ENCODE measurements at places on chromosomes 1 and 21.

GRCh38 chr1:236239092-236239585 is 42.6 kb downstream of the ERO1B start:
- DNase-seq: no peak

GRCh38 chr1:183301239-183301638 is 115.2 kb downstream of the LAMC2 start:
- no peak for DNase-seq

- peak; percentile 31 for DNase-seq
Measured at GRCh38 chr1:67745875-67746698, 61.1 kb downstream of the GADD45A start.

- no peak for DNase-seq
Measured at GRCh38 chr1:171084091-171084490, 6.6 kb upstream of the FMO3 start.

DNA sequence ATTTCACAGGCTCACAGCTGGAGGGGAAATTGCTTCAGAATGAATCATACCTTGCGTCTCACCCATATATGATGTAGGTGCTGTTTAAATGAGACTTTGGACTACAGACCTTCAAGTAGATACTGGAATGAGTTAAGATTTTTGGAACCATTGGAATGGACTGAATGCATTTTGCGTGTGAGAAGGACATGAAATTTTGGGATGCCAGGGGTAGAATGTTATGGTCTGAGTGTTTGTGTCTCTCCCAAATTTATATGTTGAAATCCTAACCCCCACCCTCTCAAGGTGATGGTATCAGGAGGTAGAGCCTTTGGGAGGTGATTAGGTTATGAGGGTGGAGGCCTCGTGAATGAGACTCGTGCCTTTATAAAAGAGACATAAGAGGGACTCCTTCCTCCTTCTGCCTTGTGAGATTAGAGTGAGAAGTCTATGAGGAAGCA is 41.4 kb downstream of the KCNK1 start:
- DNase-seq: no peak

GRCh38 chr1:4172644-4173599 is 272.9 kb upstream of the C1orf174 start:
- no peak for DNase-seq

GRCh38 chr21:36454093-36454531 is 25.8 kb downstream of the CLDN14 start:
- DNase-seq: peak; percentile 21

All from astrocyte of the spinal cord (primary cell).